ENCODE measurements at places on chromosomes 11 and 22. TPM values are rescaled to one million over a fixed set of nuclear protein-coding genes. Genes with fewer than 3 reads are reported as not detected.

DNA sequence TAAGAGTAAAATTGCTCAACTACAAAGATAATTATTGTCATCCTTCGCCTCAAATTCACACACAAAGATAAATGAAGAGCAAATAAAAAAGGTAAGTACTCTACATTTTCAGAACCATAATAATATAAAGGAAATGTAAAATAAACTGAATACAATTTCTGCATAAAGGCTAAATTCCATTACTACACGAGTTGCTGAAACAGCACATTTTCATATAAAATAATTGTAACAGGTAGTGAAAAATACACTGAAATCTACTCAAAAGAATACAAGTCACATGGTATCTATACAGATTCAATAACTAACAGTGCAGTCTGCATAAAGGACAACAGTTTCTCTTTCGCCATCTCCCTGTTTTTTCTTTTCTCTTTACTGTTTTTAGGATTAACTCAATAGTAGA, 54.8 kb upstream of the GAB2 start:
- no peaks in the 10 kb centered on the region for H3K4me1 ChIP-seq
- H3K27me3 ChIP-seq, result no peaks in the 10 kb centered on the region
- no peaks in the 10 kb centered on the region for H3K36me3 ChIP-seq
- H3K4me3 ChIP-seq, result no peak overlapping the region

GRCh38 chr22:20396639-20397038, 2.7 kb downstream of the ZNF74 start:
- no peaks in the 10 kb centered on the region for H3K36me3 ChIP-seq
- peak; percentile 77 for DNase-seq
- no peaks in the 10 kb centered on the region for H3K27me3 ChIP-seq
- peaks cover 4% of the 10 kb centered on the region for H3K4me1 ChIP-seq
- no peak overlapping the region for H3K4me3 ChIP-seq
- H3K27ac ChIP-seq, result no peak overlapping the region

- no peak overlapping the region for H3K27ac ChIP-seq
- peaks cover 51% of the 10 kb centered on the region for H3K36me3 ChIP-seq
- H3K4me3 ChIP-seq, result no peak overlapping the region
- no peak for DNase-seq
Observed at GRCh38 chr11:212150-213100, 4.9 kb downstream of the RIC8A start.

DNA sequence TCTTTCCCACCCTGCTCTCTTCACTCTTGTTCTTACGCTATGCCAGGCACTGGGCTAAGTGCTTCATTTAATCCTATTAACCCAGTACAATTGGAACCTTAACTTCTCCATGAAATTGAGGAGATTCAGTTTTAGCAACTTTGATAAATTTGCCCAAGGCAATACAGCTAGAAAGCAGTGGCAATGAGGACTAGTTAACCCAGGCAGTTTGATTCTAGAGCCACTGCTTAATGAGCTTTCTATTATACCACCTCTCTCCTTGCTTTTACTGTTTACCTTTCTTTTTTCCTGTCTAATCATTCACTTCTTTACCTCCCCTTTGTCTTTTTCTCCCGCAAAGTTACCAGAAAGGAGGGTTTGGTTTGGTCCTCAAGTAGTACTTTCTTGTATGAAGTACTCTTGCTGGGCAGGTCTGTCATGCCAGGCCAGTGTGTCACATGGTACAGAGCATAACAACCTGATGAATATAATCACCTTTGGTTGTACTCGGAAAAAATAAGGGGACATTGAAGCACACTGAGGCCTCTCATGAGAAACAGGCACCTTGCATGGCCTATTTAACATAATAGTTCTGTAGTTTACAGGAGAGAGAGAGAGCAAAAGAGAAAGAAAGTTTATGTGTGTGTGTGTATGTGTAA, 70.6 kb downstream of the PDHX start:
- H3K4me3 ChIP-seq, result no peak overlapping the region
- peaks cover 20% of the 10 kb centered on the region for H3K4me1 ChIP-seq
- no peak for DNase-seq
- no peak overlapping the region for H3K27ac ChIP-seq
- H3K27me3 ChIP-seq, result no peaks in the 10 kb centered on the region
- peaks cover 16% of the 10 kb centered on the region for H3K36me3 ChIP-seq

DNA sequence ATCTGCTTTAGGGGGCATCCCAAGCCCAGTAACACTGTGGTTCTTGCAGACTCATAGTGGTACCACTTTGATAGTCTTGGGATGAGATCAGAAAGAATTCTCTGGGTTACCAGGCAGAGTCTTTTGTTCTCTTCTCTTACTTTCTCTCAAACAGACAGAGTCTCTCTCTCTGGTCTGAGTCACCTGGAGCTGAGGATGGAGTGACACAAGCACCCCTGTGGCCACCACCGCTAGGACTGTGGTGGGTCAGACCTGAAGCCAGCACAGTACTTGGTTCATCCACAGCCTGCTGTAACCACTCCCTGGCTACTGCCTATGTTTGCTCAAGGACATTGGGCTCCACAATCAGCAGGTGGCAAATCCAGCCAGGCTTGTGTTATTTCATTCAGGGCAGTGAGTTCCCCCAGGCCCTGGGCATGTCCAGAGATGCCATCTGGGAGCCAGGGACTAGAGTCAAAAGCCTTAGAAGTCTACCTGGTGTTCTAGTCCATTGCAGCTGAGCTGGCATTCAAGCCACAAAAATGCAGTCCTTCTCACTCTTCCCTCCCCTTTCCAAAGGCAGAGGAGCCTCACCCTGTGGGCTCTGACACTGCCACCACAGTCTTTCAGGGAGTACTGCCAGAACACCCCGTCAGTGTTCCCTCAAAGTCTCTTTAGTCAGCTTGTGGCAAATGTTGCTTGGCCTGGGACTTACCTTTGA, 29.9 kb downstream of the ENDOD1 start:
- H3K4me1 ChIP-seq, result no peaks in the 10 kb centered on the region
- H3K27ac ChIP-seq, result no peak overlapping the region
- DNase-seq, result no peak
- no peak overlapping the region for H3K4me3 ChIP-seq

DNA sequence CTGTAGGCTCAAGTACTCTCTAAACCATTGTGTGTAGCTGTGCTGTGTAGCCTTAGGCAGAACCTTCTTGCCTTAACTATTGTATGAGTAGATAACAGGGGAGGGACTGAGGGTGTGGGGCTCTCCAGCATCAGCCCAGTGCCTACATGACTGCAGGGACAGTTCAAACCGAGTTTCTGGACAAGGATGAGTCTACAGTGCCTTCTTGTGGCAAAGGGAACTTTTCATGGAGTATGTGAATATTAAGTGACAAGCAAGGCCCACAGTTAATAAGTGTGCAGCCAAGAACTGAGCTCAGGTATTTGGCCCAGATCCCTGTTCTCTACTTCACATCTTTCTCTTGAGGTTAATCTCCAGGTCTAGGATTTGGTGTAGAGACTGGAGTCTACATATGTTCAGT, 424.4 kb upstream of the LARGE1 start:
- H3K4me3 ChIP-seq, result no peak overlapping the region
- H3K36me3 ChIP-seq, result no peaks in the 10 kb centered on the region
- no peak overlapping the region for H3K27ac ChIP-seq

DNA sequence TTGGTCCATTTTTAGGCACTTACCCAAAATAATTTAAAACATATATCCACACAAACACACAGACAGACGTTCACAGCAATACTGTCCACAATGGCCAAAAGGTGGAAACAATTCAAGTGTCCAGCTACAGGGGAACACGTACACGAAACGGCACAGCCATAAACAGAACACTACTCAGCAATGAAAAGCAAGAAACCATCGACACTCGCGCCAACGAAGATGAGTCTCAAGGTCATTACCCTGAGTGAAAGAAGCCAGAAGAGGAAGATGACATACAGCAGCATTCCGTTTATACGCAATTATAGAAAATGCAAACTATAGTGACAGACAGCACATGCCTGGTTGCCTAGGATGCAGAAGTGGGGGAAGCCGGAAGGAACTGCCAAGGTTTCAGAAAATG, 13.4 kb upstream of the COMT start:
- H3K4me1 ChIP-seq, result no peaks in the 10 kb centered on the region
- no peaks in the 10 kb centered on the region for H3K27me3 ChIP-seq
- no peaks in the 10 kb centered on the region for H3K36me3 ChIP-seq
- H3K4me3 ChIP-seq, result no peak overlapping the region
- no peak overlapping the region for H3K27ac ChIP-seq

DNA sequence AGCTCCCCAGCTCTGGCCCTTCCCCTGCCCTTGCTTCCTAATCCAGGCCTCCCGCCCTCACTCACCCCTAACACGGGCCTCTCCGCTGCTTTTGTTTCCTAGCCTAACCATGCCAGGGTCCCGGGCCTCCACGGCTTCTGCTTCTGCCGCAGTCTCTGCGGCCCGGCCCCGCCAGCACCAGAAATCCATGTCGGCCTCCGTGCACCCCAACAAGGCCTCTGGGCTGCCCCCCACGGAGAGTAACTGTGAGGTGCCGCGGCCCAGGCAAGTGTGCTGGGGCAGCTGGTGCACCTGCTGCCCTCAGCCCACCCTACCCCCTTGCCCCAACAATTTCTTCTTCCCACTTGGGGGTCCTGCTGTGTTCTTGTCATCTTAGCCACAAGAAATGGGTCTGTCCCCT, 13.1 kb downstream of the RCOR2 start:
- H3K4me1 ChIP-seq, result no peaks in the 10 kb centered on the region

GRCh38 chr11:33451364-33451763, 194.2 kb downstream of the HIPK3 start:
- H3K4me3 ChIP-seq, result no peak overlapping the region
- no peaks in the 10 kb centered on the region for H3K36me3 ChIP-seq
- DNase-seq, result no peak
- no peak overlapping the region for H3K27ac ChIP-seq
- no peaks in the 10 kb centered on the region for H3K27me3 ChIP-seq

GRCh38 chr11:105763594-105763993, 153.7 kb downstream of the GRIA4 start:
- H3K4me1 ChIP-seq, result no peaks in the 10 kb centered on the region
- H3K4me3 ChIP-seq, result no peak overlapping the region
- H3K36me3 ChIP-seq, result no peaks in the 10 kb centered on the region
- no peaks in the 10 kb centered on the region for H3K27me3 ChIP-seq

DNA sequence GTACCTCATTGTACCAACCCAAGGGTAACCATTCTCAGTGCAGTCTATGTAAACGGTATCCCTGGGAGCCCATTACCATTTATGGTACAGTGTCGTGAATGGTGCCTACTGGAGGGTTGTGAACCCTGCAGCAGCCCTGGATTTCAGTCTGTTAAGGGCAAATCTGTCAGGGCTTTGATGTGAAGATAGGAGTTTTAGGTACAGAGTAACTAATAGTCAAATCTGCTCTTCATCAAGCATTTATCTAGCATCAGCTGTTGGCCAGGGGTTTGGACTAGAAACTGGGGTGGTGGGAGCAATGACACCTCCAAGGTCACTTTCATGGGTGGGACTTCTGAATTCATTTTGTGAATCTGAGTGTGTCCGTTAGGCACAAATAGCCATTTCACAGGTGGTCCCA, 50.6 kb upstream of the RFPL3 start:
- no peaks in the 10 kb centered on the region for H3K27me3 ChIP-seq
- no peak for DNase-seq
- no peaks in the 10 kb centered on the region for H3K36me3 ChIP-seq
- H3K4me3 ChIP-seq, result no peak overlapping the region
- H3K27ac ChIP-seq, result no peak overlapping the region
- no peaks in the 10 kb centered on the region for H3K4me1 ChIP-seq

- no peak overlapping the region for H3K4me3 ChIP-seq
- peak overlapping the region; percentile 55 for H3K27ac ChIP-seq
- H3K4me1 ChIP-seq, result peaks cover 51% of the 10 kb centered on the region
- DNase-seq, result peak; percentile 54
- no peaks in the 10 kb centered on the region for H3K27me3 ChIP-seq
Observed at GRCh38 chr11:130674686-130675308, 226.4 kb downstream of the ADAMTS15 start.

DNA sequence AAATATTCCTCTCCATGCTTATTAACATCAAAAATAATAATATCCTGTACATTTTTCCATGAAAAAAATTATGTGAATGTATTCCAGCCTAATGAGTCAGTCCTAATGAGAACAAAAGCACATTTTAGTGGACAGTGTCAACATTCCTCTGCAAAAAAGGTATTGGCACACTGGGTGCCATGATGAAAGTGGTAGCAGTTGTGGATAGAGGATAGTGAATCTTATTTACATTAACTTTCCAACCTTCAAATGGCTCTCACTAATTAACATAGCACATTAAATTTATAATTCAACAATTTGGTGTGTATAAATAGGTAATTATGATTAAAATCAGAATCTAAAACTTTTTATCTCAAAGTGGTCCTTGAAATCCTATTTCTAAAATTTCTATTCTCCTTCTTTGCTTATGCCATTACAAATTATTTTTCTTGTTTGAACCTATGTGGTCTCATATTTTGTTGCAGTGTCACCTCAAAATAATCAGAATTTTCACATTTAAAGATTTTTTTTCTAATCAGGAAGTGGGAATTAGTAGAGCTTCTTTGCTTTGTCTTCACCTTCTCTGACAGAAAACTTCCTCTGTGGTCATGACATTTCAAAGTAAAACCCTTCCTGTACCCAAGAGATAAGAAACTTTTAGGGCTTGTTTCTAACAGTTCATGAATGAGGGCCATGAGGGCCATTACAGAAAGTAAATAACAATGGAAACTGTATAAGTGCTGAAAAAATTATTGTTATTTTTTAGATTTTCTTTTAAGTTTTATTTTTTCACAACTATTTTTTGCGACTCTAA, 18.7 kb downstream of the SOX6 start:
- no peak overlapping the region for H3K27ac ChIP-seq
- no peaks in the 10 kb centered on the region for H3K4me1 ChIP-seq
- H3K36me3 ChIP-seq, result no peaks in the 10 kb centered on the region
- H3K4me3 ChIP-seq, result no peak overlapping the region
- no peak for DNase-seq
- no peaks in the 10 kb centered on the region for H3K27me3 ChIP-seq

DNA sequence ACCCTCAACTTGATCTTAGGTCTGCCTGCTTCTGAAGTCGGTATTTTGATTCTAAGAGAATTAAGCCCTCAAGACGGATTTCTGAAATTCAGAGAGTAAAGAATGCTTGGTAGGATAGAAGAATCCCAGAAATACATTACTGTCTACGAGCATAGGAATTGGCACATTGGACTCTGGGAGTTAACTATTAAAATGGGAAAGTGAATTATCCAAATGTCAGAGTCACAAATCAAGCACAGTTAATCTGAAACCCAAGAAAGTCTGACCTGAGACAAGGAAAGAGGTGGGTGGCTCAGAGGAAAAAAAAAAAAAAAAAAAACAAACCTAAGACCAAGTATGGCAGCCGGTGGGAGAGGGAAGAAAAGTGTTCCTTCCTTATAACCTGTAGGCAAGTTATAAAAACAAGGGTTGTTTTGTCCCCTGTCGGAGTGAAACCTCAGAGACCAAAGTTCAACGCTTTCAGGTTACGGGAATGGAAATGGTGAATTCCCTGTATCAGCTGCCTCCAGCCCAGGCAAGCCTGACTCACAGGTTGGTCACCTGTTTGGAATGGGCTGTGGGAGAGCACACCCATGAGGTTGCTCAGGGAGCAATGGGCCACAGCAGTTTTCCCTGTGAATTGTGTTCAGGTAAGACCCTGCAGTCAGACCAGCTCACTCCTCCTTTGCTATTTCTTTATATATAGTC, 139.0 kb downstream of the ETS1 start:
- no peak overlapping the region for H3K4me3 ChIP-seq
- peaks cover 15% of the 10 kb centered on the region for H3K4me1 ChIP-seq
- no peaks in the 10 kb centered on the region for H3K36me3 ChIP-seq
- DNase-seq, result peak; percentile 64
- H3K27ac ChIP-seq, result no peak overlapping the region
- H3K27me3 ChIP-seq, result no peaks in the 10 kb centered on the region

Gene CRYBB3
- polyA plus RNA-seq, result not detected

Gene FGF3
- not detected for polyA plus RNA-seq

Gene PAK1
- 23.8 TPM for polyA plus RNA-seq

Gene MRGPRX4
- not detected for polyA plus RNA-seq

Gene C11orf91
- not detected for polyA plus RNA-seq

Gene RTCB
- 88.8 TPM for polyA plus RNA-seq

Gene PLCB3
- 6.5 TPM for polyA plus RNA-seq
